Stimulated activated CD4-positive, alpha-beta T cell treated with anti-CD3 and anti-CD28 coated beads, Interleukin-15, amount 100 ng/mL, for 1 hour (primary cell): ENCODE measurements at places on chromosomes 1 and 21.

DNA sequence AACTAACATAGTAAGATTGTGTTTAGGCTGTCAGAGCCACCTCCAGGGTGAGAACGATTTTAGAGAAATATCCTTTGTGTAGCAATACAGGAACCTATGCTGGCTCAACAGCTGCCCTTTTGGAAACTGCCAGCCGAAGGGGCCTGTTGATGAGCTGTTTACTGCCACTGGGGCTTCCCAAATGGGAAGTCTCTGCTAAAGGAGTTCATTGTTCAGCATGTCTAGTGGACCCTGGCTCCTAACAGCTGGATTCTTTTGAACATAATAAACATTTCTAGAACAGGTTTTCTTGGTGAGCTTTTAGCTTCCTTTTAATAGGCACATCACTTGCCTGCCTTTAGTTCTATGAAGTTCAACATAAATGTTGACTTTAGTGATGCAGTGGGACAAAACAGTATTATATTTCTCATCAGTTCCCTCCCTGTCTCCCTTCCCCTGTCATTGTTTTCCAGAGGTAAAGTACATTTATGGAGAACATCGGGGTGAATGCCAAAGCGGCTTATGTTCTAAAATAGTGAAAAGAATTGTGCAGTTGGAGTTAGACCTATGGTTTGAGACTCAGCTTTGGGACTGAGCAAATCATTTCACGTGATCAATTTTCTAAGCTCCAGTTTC lies 57.4 kb downstream of the UCK2 start:
- DNase-seq = no peak

DNA sequence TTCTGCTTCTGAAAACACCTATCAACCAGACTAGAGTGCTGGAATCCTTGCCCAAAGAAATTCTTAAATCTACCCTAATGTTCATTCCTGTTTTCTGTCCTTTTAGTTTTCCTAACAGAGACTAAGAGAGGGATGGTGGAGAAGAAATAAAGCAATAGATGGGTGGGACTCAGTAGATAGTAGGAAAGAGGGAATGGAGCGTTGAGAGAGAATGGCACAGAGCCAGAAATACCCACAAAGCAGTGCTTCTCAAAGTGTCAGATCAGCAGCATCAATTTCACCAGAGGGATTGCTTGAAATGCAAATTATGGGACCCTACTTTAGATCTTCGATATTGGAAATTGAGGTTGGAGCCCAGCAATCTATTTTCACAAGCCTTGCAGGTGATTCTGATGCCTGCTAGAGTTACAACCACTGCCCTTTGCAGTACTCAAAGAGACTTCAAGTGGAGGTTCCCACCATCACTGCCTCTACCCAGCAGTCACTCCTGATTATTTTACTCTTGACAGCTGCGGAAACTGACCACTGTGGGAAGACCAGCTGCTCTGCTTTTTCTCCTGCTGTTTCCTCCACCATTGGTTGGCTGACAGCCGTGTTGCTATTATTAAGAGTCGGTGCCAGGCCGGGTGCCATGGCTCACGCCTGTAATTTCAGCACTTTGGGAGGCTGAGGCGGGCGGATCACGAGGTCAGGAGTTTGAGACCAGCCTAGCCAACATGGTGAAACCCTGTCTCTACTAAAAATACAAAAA lies 11.4 kb upstream of the PRPF3 start:
- DNase-seq = no peak

DNA sequence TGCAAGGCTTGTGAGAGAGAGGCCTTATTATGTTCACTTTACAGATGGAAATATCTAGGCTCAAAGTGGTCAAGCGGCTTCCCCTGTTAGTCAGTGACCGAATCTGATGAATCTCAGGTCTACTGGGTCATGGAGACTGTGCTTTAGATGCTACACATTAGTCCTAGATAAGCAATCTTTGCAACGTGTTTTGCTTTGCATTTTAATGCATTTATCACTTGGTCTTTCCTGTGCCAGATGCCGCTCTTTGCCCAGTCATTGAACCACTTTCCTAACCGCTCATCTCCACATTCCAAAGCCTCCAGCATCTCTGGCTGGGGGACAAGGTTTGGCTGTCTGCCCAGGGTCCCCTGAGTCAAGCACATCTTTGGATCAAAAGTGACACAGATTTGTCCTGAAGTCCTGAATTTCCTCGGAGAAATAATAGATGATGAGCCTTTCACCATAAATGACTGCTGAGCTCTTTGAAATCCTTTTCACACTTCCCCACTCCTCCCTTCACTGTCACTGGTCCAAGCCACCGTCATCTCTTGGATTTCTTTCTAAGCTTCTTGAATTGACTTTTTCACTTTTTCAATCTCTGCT lies 96.0 kb upstream of the USP24 start:
- DNase-seq = no peak

GRCh38 chr1:47782414-47783166 lies 214.6 kb downstream of the TRABD2B start:
- DNase-seq = no peak

DNA sequence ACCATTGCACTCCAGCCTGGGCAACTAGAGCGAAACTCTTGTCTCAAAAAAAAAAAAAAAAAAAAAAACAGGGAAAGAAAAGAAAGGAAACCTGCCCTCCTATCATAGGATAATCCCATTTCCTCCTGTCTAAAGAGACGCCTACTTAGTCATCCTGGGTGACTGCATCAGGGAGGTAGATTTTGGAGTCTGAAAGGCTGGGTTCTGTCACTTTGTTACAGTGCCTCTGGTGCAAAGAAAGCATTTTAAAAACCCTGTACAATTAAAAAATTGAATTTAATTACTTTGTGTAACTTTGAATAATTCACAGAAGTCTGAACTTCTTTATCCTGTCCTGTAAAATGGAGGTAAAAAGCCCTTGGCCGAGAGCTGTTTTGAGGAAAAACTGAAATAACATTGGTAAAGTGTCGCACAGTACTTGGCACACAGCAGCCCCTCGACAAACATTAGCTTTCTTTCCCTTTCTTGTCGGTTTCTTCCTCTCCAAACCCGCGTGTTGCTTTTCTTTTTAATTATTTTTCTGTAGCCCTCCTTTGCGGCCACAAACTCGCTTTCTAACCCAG lies 657 bp upstream of the HDAC1 start:
- no peak for DNase-seq

- no peak for DNase-seq
Measured at GRCh38 chr21:44954281-44954771, 14.5 kb downstream of the SLX9 start.

GRCh38 chr1:39205102-39205780 lies 746 bp downstream of the MACF1 start:
- peak; percentile 58 for DNase-seq

GRCh38 chr1:59020151-59020997 lies 236.5 kb upstream of the JUN start:
- DNase-seq = no peak

GRCh38 chr21:42530167-42530518 lies 16.5 kb downstream of the SLC37A1 start:
- no peak for DNase-seq

DNA sequence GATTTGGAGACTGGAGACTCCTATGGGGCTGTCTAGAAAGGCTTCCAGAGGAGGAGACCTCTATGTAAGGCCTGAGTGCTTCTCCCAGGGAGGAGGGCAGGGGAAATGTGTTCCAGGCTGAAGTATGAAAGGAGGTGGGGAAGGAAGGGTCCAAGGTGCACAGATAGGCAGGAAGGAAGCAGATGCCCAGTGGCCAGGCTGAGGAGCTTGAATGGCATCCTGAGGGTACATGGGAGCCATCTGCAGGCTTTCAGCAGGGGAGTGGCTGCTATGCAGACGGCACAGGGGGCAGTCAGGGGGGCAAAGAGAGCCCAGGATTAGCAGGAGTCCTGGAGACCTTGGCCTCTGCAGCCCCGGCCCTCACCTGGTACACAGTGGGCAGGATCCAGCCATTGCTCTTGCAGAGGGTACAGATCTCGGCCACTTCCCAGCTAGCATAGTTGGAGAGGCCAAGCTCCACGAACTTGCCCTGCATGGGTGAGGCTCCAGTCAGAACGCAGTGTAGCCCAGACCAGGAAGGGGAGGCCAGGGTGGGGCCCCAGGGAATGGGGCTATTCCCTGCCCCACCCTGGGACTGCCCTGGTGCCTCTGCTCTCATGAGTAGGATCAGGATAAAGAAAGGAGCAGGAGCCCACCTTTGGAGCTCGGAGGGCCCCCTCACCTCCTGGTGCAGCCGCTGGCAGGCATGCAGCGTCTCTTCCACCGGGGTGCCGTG lies 4.0 kb downstream of the AKR7A2 start:
- DNase-seq = no peak

DNA sequence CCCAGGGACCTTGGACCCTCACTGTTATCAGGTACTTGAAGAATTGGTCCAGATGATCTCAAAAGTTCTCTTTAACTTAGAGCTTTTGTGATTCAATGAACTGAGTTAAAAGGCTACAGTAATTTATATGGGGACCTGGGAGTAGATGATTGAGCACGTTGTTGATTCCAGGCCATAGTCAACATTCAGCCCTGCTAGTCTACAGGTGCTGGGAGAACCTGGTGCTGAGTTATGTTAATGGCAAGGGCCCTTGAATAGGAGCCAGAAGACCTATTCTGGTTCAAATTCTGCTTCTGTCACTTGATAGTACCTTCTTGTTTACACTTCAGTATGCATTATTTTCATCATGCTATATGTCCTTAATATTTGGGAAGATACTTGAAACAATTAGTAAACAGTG lies 11.2 kb downstream of the DYRK3 start:
- no peak for DNase-seq
